ENCODE measurements at places on chromosomes 12 and 14.

- no peak for DNase-seq
Observed at GRCh38 chr14:53515276-53515675, 362.2 kb upstream of the DDHD1 start.

- DNase-seq: no peak
Observed at GRCh38 chr14:94936901-94937685, 167.2 kb upstream of the GSC start.

- no peak for DNase-seq
Observed at GRCh38 chr12:96520767-96521166, 31.4 kb downstream of the CFAP54 start.

GRCh38 chr14:101865288-101865687 lies 99.1 kb upstream of the DYNC1H1 start:
- no peak for DNase-seq

DNA sequence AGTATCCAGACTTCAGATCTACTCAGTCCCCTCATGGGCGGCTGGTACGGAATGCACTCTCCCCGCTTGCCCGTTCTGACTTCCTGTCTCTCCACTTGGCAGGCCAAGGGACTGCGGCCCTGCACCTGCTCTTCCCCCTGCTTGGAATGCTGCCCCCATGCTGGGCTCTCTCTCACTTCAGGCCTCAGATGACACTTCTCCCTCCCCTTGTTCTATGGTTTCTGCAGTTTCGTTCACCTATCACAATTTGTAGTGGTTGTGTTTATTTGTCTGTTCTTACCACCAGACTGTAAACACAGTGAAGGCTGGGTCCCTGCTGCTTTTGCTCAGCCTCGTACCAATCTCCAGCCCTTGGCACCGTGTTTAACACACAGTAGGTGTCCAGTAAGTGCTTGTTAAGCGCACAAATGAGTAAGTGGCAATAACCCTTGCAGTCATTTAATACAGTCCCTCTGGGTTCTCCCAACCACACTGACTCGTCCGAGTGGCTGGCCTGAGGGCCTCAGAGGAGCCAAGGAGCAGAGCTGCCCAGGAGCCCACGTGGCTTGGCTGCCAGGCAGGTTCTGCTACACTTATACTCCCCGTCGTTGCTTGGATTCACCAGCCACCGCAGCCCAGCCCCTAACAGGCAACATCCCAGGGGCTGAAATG lies 11.8 kb downstream of the SLC6A12 start:
- no peak for DNase-seq

Measured in stimulated activated CD4-positive, alpha-beta T cell treated with anti-CD3 and anti-CD28 coated beads, Interleukin-4, amount 100 ng/mL, for 48 hours (primary cell).